Activated CD4-positive, alpha-beta memory T cell treated with anti-CD3 and anti-CD28 coated beads, Interleukin-2, amount 10 ng/mL, durations not matched to agents 7 days and 5 days (primary cell): ENCODE measurements at places on chromosomes 3 and 15. TPM values are rescaled to one million over a fixed set of nuclear protein-coding genes. Genes with fewer than 3 reads are reported as not detected.

ANKUB1 gene
- not detected for total RNA-seq

RTP3 gene
- total RNA-seq, result not detected

RPL14 gene
- 2,001 TPM for total RNA-seq

RETNLB gene
- total RNA-seq, result not detected

GOLGA8J gene
- not detected for total RNA-seq
